ENCODE measurements at places on chromosomes 6 and 20. TPM values are rescaled to one million over a fixed set of nuclear protein-coding genes. Genes with fewer than 3 reads are reported as not detected.

Gene NEURL2
- 1.2 TPM for total RNA-seq

Gene TMEM74B
- 3.4 TPM for total RNA-seq

Gene LPA
- total RNA-seq: 0.05 TPM

Gene FAM209B
- 1.00 TPM for total RNA-seq

Gene BANF2
- not detected for total RNA-seq

Gene MROH8
- total RNA-seq: 0.69 TPM

Gene PDE10A
- total RNA-seq: 27.5 TPM

Gene FLRT3
- 1.7 TPM for total RNA-seq

Gene GLYATL3
- not detected for total RNA-seq

Gene BMP2
- 0.64 TPM for total RNA-seq

Gene ACTR5
- total RNA-seq: 10.8 TPM

Gene LKAAEAR1
- 1.7 TPM for total RNA-seq

Gene METTL24
- not detected for total RNA-seq

Gene RNF182
- 3.1 TPM for total RNA-seq

Gene PPDPF
- 326 TPM for total RNA-seq

Measured in A549 treated with ZK216348 at 1 μM for 4 hours (cell line).